Glomerular endothelial cell (primary cell): ENCODE measurements at places on chromosomes 12 and 14.

DNA sequence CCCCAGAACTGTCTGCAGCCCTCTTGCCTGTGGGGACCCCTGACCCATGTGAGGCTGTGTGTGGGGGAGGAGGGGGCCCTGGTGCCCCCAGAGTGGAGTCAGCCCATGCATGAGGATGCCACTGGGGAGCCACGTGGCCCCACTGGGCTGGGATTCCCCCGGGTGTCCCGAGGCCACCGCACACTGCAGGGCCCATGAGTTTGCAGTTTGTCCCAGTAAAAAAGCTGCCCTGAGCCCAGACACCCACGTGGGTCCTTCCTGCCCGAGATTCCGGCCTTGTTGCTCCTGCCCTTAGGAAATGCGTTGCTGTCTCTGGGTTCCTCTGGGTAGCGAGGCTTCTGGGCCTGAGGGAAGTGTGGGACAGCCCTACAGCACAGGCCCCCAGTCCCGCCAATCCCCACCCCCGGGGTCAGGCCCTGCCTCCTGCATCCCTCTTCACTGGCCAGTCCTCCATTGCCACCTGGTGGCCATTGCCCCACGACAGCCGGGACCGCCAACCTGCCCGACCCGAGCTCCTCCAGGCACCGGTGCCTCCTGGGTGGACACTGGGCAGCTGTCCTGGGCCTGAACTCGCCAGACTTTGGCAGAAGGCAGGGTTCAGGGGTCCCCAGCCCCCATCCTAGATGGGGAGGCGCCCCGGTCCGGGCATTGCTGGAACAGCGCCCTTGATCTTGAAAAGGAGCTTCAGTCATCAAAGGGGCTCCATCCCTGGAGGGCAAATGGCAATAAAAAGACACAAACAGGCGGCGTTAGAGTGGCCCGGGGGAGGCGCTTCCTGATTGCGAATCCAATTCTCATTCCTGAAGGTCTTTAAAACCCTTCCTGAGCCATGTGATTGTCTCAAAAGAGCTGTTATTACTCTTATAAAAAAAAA is 15.6 kb upstream of the C14orf180 start:
- DNase-seq = peak; percentile 10

- no peak for DNase-seq
Observed at GRCh38 chr12:12716151-12716792, 896 bp upstream of the CDKN1B start.

GRCh38 chr14:69719501-69719951 is 47.4 kb upstream of the SRSF5 start:
- DNase-seq = no peak

- peak; percentile 71 for DNase-seq
Observed at GRCh38 chr12:4030929-4031702, 157.9 kb upstream of the PARP11 start.

- no peak for DNase-seq
Observed at GRCh38 chr14:73438993-73439392, 19.4 kb downstream of the NUMB start.
